ENCODE measurements at places on chromosomes 3 and 15.

DNA sequence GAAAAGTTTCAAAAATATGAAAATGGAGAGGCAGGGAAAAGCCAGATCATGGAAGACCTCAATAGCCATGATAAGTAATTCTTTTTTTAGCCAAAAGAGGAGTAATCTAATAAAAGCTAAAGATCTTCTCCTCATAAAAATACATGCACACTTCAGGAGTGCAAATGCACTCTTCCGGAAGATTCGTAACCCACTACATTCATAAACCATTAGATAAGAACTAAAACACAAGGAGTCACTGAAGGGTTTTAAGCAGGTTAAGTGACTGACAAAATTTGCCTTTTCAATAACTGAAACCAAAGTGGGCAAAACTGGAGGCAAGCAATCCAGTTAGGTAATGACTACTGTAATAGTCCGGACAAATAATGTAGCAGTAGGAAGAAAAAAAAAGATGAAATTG is 46.0 kb downstream of the UBE3A start:
- DNase-seq: no peak

GRCh38 chr15:99402014-99402729 is 150.9 kb downstream of the LRRC28 start:
- no peak for DNase-seq

- DNase-seq: no peak
Observed at GRCh38 chr3:134543113-134543512, 57.3 kb downstream of the CEP63 start.

DNA sequence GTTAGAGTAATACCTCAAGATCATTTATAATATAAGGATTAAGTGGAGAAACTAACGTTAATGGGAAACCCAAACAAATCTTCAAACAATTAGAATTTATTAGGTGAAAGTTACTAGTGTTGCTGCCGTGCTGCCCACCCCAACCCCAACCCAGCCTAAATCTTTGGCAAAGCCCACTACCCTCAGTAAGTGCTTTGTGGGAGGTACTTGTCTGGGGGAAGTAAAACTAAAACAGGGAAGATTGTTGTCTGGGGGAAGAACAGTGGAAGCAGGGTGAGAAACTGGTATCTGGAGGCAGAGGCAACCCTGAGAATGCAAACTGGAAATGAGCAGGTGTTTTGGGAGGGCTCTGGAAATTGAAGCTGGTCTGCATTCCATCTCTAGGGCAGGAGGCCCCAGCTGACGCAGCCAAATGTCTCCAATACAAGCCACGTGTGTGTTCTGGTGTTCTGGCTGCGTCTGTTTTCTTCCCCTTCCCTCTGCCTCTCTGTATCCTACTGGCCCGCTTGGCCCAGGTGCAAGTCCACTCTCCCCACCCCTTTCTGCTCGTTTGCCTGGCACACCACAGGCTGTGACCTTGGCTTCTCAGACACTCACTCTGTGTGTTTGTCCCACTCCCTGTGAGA is 32.7 kb downstream of the FEM1B start:
- DNase-seq: no peak

- no peak for DNase-seq
Observed at GRCh38 chr3:175655351-175655750, 796.2 kb downstream of the NAALADL2 start.

DNA sequence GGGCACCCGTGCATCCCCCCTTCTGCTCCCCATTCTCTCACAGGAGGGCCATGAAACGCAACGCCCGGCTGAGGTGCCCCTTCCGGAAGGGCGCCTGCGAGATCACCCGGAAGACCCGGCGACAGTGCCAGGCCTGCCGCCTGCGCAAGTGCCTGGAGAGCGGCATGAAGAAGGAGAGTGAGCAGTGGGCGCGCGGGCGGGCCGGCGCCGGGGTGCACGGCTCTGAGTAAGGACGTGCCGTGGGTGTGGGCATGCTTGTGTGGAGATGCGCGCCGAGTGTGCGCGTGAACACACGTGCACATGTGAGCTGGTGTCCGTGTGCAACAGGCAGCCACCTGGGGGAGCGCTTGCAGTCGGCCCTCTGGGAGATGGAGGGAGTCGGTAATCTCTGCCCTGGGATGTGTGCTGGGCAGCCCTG is 28.1 kb downstream of the NR1I2 start:
- no peak for DNase-seq

- DNase-seq: no peak
Observed at GRCh38 chr3:133991637-133992036, 38.1 kb downstream of the SLCO2A1 start.

- peak; percentile 51 for DNase-seq
Observed at GRCh38 chr3:17258823-17259436, 374.2 kb downstream of the PLCL2 start.

DNA sequence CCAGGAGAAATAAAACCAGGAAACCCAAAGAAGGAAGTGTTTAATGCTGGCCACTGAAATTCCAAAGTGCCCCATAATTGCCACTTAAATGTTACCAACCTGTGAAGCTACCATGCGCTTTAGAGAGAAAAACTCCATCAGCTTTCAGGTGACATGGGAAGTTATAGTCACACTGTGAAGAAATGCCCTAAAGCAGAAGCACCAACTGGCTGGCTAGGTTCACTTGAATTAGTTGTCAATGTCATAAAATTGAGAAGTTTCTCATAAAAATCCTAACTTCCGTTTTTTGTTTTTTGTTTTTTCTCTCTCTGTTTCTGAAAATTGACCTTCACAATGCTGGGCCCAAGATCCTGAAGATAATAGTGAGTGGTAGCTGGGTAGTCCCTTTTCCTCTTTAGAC is 167.9 kb upstream of the CTNNB1 start:
- DNase-seq: no peak

DNA sequence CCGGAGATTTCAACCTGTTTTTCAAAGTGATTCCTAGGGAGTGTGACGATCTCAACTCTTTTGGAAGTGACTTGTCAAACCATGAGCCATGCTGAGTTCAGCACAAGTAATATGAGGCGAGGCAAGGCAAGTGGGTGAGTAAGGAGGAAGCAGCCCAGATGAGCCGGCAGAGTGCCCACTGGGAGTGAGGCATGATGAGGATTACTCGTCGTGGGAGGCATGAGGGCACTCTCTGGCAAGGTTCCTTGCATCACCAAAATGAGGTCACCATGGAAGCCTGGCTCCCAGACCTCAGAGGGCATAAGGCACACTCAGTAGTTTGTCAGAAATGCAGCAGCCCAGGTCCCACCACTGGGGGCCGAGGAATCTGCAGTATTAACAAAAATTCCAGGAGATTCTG is 636.1 kb downstream of the MAGI1 start:
- no peak for DNase-seq

DNA sequence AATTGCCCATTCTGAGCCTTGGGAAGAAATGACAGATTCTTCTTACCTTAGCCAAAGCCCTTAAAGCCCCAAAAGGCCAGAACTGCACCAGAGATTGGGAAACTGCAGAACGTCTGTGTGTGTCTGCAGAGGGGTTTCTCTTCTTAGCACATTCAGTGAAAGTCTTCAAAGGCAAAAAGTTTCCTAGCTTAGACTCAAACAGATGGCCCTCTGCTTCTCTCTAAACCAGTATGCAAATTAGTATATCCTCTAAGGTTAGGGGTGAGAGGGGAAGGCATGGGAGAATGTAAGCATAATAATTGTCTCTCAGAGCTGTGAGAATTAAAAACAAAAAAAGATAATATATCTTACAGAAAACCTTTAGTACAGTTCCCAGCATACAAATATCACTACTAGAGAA is 334.0 kb upstream of the MCTP2 start:
- DNase-seq: no peak

DNA sequence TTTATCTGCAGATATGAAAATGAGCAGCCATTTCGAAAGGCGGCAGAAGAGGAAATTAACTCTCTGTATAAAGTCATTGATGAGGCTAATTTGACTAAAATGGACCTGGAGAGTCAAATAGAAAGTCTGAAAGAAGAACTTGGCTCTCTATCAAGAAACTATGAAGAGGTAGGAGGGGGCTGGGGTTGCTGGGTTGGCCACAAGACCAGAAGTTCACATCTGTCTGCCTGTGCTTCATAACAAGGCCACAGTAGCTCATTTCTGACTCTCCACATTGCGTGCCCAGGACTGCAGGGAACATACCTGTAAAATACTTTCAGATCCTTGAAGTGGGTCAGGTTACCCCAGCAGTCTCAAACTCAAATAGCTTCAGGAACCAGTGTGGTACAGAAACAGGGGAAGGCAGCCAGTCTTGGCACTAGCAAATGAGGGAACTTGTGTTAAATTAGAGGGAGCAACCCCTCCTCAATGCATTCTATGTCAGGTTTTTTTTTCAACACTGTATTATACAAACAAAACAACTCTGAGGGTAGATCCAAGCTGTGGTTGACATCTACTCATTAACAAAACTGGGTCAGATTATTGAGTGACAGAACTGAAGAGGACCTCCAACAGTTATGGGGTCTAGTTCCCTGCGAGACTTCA is 48.7 kb downstream of the BFSP2 start:
- no peak for DNase-seq

GRCh38 chr15:49410641-49411040 is 12.4 kb upstream of the FGF7 start:
- no peak for DNase-seq

DNA sequence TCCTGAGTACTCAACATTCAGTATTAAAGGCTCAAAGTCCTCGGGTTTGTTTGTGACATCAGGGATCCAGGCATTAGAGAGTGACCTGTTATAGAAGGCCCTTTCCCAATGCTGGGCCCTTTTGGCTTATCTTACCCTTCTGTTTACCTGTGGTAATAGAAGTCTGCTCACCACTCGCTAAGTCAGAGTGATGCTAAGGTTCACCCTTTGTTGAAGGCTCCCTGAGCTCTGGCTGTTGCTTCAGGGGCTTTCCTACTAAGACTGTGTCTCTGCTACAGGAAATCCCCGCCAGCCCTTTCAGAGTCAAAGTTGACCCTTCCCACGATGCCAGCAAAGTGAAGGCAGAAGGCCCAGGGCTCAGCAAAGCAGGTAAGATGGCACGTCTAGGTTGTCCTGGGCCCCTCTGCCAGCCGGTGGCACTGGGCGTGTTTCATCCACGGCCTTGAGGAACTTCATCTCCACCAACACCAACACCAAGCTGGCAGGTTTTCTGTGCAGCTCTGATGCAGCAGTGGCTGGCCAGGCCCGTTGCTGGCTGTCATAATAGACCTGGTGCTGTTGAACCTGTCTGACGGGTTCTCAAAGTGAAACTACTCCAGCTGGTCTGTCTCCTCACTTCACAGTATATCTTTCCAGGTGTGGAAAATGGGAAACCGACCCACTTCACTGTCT is 99.1 kb downstream of the DNASE1L3 start:
- peak; percentile 59 for DNase-seq

DNA sequence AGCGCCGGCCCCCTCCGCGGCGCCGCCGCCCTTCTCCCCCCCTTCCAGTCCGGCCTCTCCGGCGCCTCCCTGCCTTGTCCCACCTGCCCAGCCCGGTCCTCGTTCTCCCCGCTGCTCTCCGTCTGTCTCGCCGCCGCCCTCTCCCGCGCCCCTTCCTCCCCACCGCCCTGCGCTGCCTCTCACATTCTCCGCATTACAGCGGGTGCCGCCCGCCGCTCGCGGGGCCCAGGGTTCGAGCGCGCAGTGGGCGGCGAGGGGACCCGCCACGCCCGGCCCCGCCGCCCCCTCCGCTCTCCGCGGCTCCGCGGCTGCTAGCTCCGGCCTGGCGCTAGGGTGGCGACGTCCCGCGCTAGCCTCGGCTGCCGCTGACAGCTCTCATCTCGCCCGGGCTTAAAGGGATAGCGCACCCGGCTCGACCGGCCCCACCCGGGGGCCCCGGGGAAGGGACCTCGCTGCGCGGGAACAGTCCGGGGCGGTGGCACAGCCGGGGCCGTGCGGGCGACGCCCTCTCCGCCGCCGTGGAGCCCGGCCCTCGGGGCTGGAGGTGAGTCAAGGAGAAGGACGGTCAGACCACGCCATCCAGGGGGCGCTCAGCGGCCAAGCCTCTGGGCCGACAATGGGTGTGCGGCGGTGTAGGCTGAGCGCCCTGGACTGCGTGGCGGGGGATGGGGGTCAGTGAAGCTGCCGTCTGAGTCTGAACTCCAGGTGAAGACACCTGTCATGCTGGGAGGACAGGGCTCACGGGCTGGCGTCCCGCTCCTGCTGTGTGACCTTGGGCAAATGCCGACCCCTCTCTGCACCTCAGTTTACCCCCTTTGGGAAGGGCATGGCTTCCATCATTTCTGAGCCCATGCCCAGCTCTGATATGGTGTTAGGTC is 187.4 kb upstream of the LINGO1 start:
- no peak for DNase-seq

DNA sequence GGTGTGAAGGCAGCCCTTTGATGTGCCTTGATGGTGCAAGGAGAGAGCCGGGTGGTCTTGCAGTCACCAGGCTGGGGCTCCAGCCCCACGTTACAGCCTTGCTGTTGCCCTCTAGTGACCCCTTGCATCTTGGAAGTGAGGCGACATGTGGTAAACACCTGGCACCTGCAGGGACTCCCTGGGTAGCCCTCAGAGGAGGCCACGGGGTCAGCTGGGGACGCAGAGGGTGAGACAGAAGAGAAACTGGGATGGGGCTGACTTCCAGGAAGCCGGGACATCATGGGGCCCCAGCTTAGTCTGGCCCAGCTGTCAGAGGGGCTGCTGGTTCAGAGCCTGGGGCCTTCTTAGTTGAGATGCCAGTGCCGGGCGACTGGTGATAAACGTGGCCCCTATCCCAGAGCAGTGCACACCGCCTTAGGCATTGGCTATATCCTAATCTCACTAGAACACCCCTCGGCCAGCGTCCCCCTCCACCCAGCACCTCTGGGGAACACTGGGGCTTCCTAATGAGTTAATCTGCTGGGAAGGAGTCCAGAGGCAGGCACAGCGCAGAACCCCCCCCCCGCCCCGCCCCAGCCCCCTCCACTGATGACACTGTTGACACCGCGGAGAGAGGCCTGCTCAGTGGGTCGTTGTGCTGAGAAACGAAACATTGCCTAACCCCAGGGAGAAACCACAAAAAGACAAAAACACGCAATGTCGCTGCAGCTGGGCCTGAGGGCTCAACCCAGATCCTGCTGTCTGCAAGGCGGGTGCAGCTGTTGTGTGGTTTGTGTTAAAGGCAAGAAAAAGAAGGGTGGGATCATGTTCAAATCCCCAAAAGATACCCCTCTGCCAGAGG is 60.5 kb upstream of the KLF13 start:
- no peak for DNase-seq

DNA sequence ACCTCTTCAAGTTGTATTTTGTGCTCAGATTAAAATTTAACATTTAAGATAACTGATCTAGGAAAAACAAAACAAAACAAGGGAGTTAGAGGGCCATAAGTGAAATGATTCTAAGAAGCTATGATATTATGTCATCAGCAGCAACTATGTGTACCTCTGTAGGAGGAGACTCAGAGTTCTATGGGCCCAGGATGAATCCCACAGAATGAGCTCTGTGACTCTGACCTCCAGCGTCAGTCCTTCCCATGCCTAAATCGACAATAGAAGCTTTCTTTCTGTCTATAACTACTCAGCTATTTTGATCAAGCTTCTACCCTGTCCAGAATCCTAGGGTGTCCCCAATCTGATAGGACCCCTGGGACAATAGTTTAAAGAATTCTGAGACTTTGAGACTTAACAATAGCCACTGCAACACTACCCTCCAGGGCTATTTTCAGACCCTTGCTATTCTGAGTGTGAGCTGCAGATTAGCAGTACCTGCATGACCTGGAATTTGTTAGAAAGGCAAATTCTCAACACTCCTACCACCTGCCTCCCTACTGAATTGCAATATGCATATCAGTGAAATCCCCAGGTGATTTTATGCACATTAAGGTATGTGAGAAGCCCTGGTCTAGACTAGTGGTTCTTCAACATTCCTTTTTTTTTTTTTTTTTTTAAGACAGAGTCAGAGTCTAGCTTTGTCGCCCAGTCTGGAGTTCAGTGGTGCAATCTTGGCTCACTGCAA is 66.7 kb downstream of the ARHGAP31 start:
- no peak for DNase-seq

All from NCI-H2029 treated with DMSO at 0.1 percent for 48 hours (cell line).